CD4-positive, alpha-beta memory T cell (primary cell): ENCODE measurements at places on chromosomes 7 and 10. TPM values are rescaled to one million over a fixed set of nuclear protein-coding genes. Genes with fewer than 3 reads are reported as not detected.

- DNase-seq, result no peak
These were observed 49.2 kb downstream of the MKX start for GRCh38 chr10:27696466-27696865.

GRCh38 chr10:112585126-112585525, 138.1 kb downstream of the VTI1A start:
- DNase-seq, result no peak

GRCh38 chr7:41134300-41135255, 568.3 kb downstream of the INHBA start:
- DNase-seq, result no peak

- no peak for DNase-seq
These were observed 11.8 kb upstream of the PNLIPRP2 start for GRCh38 chr10:116608686-116609594.

GRCh38 chr7:45199506-45199905, 41.9 kb downstream of the RAMP3 start:
- no peak for DNase-seq

DNA sequence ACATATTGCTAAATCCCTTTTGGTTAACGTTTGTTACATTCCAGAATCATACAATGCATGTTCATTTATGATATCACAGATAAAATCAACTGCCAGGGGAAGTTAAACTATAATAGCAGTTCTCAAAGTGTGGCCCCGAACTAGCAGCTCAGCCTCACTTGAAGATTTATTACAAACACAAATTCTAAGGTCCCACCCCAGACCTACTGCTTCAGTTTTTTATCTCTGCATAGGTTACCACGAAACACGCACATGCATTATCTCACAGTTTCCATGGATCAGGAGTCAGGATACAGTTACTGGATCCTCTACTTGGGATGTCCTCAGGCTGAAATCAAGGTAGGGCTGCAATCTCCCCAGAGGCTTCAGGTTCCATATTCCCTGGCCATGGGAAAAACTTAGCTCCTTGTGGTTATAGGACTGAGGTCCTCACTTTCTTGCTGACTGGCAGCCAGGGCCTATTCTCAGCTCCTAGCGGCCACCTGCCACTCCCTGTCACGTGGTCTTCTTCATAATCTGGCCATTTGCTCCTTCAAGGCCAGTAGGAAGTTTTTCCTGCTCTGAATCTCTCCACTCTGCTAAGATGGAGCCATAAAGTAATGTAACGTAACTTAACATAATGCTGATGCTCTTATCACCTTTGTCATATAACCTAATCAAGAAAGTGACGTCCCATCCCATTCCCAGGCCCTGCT, 50.5 kb upstream of the YAE1 start:
- DNase-seq, result no peak

GRCh38 chr7:33201821-33202220, 72.5 kb downstream of the BBS9 start:
- no peak for DNase-seq

The CFAP46 gene
- total RNA-seq, result not detected

- DNase-seq, result no peak
These were observed 332.1 kb downstream of the GPR158 start for GRCh38 chr10:25506821-25507335.
